ENCODE measurements at places on chromosomes 12 and 14. TPM values are rescaled to one million over a fixed set of nuclear protein-coding genes. Genes with fewer than 3 reads are reported as not detected.

DNA sequence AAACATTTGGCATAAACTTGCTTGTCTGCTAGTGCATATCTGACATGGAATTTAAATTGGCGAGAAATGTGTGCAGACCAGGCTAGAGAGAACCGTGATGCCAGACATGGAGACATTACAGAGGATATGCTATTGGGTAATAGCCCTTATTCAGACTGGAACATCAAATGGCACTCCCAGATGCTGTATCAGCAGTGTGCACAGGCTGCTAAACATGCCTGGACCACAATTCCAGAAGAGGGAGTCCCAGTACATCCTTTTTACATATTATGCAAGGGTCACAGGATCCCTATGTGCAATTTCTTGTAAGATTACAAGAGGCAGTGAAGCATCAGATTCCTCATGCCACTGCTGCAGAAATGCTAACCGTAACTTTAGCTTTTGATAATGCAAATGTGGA is 354.5 kb upstream of the FOXG1 start:
- DNase-seq = no peak
- H3K36me3 ChIP-seq = no peaks in the 10 kb centered on the region
- H3K4me3 ChIP-seq = no peak overlapping the region
- no peaks in the 10 kb centered on the region for H3K4me1 ChIP-seq
- no peak overlapping the region for H3K27ac ChIP-seq

GRCh38 chr12:22333713-22334409 is 646 bp downstream of the ST8SIA1 start:
- no peaks in the 10 kb centered on the region for H3K36me3 ChIP-seq
- H3K4me3 ChIP-seq = peak overlapping the region; percentile 59
- no peak for DNase-seq
- H3K27ac ChIP-seq = no peak overlapping the region
- H3K4me1 ChIP-seq = no peaks in the 10 kb centered on the region

DNA sequence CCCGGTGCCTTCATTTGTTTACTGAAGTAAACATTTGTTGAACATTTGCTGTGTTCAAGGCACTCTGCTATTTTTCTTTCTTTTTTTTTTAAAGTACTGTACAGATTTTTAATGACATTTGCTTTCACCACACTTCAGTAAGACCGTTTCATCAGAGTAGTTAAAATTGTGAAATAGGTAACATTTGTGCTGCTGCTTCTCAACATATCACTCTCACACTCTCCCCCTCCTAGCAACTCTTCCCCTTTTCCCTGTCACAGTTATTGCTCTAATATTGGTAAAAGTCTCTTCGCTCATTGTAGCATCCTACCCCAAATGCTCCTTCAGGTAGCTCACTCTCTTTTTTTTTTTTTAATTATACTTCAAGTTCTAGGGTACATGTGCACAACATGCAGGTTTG is 49.6 kb downstream of the SRGAP1 start:
- no peak for DNase-seq
- H3K27me3 ChIP-seq = no peaks in the 10 kb centered on the region
- H3K4me1 ChIP-seq = no peaks in the 10 kb centered on the region
- no peak overlapping the region for H3K27ac ChIP-seq

DNA sequence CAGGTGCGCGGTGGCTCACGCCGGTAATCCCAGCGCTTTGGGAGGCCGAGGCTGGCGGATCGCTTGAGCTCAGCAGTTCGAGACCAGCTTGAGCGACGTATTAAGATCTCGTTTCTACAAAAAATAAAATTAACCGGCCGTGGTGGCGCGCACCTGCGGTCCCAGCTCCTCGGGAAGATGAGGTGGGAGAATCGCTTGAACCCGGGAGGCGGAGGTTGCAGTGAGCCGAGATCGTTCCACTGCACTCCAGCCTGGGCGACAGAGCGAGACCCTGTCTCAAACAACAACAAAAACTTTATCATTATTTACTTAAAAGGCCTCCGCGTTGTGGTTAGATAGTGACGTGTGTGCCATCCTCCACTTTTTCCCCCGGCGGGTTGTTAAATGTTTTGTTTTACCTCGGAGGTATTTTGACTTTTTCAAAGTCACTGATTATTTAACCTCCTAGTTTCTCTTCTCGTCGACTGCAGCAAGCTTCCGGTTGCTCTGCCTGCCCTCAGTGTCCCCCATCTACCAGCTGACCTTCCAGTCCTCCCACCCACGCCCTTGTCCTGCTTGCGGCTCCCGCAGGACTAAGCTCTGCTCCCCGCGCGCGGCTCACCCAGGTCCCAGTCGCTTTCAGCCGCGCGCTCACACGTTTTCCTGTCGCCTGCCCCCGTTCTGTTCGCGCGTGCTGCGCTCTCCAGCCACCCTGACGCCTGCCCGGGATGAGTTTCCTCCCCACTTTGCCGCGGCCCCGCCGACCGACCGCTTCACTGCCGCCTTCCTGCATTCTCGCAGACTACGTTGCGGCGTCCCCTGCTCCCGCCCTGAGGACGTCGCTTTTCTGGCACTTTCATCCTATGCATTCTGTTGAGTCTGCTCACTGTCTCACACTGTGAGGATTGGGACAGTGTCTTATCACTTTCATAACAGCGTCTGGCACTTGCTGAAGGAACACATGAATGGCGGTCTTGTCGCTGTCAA is 1.2 kb upstream of the SCAF11 start:
- peak overlapping the region; percentile 93 for H3K27ac ChIP-seq
- DNase-seq = peak; percentile 89
- H3K36me3 ChIP-seq = no peaks in the 10 kb centered on the region
- H3K4me3 ChIP-seq = peak overlapping the region; percentile 66

The CACNA1C gene
- total RNA-seq = 102 TPM

GRCh38 chr12:66724616-66725015 is 45.7 kb upstream of the GRIP1 start:
- H3K27me3 ChIP-seq = no peaks in the 10 kb centered on the region
- H3K4me3 ChIP-seq = no peak overlapping the region
- H3K36me3 ChIP-seq = no peaks in the 10 kb centered on the region
- H3K4me1 ChIP-seq = no peaks in the 10 kb centered on the region
- DNase-seq = no peak

The MMP19 gene
- total RNA-seq = 37.5 TPM

- H3K4me1 ChIP-seq = no peaks in the 10 kb centered on the region
- no peaks in the 10 kb centered on the region for H3K27me3 ChIP-seq
- no peak for DNase-seq
- H3K36me3 ChIP-seq = no peaks in the 10 kb centered on the region
- H3K27ac ChIP-seq = no peak overlapping the region
- H3K4me3 ChIP-seq = no peak overlapping the region
Observed at GRCh38 chr14:98174041-98174440, 1098.0 kb downstream of the BCL11B start.

The SNRNP35 gene
- total RNA-seq = 5.9 TPM

DNA sequence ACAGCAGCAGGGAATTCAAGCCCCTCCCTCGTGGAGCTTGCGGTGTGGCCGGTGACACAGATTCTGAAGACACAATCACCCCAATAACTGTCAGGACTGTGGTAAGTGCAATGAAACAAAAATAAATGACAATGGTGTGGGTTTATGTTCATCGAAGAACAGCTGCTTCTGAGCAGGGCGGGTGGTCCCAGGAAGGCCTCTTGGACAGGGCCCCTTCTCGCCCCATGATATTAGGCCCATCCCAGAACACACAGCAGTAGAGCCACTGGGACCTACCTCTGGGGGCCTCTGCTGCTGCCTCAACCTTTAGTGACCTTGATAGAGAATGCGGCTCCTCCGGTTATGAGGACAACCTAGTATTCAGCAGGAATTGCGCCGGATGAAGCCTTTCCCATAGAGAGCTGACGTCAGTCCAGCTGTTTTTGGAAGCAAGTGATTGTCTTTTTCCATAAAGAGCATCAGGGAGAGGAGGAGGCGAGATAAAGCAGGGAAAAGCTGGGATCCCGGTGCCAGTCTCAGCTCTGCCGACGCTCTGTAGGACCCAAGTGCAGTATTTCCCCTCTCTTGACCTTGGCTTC is 84.1 kb upstream of the BCL11B start:
- DNase-seq = no peak
- H3K36me3 ChIP-seq = no peaks in the 10 kb centered on the region
- H3K4me3 ChIP-seq = no peak overlapping the region
- no peaks in the 10 kb centered on the region for H3K27me3 ChIP-seq
- H3K4me1 ChIP-seq = no peaks in the 10 kb centered on the region

DNA sequence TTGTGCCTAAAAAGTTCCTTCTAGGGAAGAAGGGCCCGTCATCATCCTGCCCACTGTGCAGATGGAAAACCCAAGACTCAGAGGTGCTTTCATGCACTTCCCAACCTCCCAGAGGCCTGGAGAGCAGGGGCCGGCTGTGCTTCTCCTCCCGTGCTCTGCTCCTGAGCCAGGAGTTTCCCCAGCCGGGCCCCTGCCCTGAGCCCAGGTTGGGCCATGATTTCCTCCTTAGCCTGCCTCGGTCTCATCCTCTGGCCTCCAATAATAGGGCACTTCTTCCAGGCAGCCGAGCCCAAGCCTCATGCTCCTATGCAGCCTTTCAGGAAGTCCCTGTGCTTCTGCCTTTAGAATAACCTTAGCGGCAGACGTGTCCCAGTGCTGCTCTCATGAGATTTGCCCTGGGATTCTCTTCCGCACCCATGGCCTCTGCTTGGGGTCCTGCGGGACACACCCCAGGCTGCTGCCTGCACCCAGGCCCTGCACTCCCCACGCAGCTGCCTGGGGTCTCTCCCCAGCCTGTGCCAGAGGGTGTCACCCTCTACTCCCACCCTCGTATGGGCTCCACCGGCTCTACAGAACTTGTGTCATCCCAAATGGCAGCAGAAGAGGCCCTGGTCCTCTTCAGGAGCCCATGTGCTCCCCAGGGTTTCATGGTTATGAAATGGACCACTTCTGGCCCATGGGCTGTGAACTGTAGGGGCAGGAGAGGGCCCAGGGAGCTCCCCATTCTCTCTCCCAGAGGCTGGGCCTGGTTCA is 359.3 kb downstream of the ADGRD1 start:
- H3K27me3 ChIP-seq = no peaks in the 10 kb centered on the region
- no peaks in the 10 kb centered on the region for H3K4me1 ChIP-seq
- no peak overlapping the region for H3K4me3 ChIP-seq
- H3K36me3 ChIP-seq = no peaks in the 10 kb centered on the region

GRCh38 chr12:106135075-106135474 is 3.7 kb downstream of the NUAK1 start:
- H3K4me3 ChIP-seq = peak overlapping the region; percentile 15
- H3K4me1 ChIP-seq = peaks cover 44% of the 10 kb centered on the region
- no peak for DNase-seq
- peak overlapping the region; percentile 99 for H3K27ac ChIP-seq
- no peaks in the 10 kb centered on the region for H3K27me3 ChIP-seq

GRCh38 chr14:88463318-88463717 is 77.9 kb downstream of the SPATA7 start:
- no peak overlapping the region for H3K27ac ChIP-seq
- H3K4me3 ChIP-seq = no peak overlapping the region
- H3K36me3 ChIP-seq = peaks cover 24% of the 10 kb centered on the region
- H3K27me3 ChIP-seq = no peaks in the 10 kb centered on the region

- H3K4me1 ChIP-seq = peaks cover 18% of the 10 kb centered on the region
- no peak overlapping the region for H3K27ac ChIP-seq
- no peak overlapping the region for H3K4me3 ChIP-seq
- no peaks in the 10 kb centered on the region for H3K27me3 ChIP-seq
- DNase-seq = no peak
Observed at GRCh38 chr12:26212396-26212795, 17.0 kb downstream of the SSPN start.

The LMO3 gene
- total RNA-seq = 20.2 TPM

- no peak for DNase-seq
- H3K36me3 ChIP-seq = no peaks in the 10 kb centered on the region
- H3K4me3 ChIP-seq = no peak overlapping the region
- H3K27me3 ChIP-seq = no peaks in the 10 kb centered on the region
- H3K4me1 ChIP-seq = peaks cover 3% of the 10 kb centered on the region
- no peak overlapping the region for H3K27ac ChIP-seq
Observed at GRCh38 chr14:22884738-22885523, 1.9 kb downstream of the REM2 start.

- H3K27me3 ChIP-seq = no peaks in the 10 kb centered on the region
- no peak for DNase-seq
- H3K27ac ChIP-seq = no peak overlapping the region
Observed at GRCh38 chr14:96217376-96217913, 12.8 kb downstream of the BDKRB2 start.

- no peak overlapping the region for H3K27ac ChIP-seq
- H3K36me3 ChIP-seq = peaks cover 6% of the 10 kb centered on the region
- H3K4me3 ChIP-seq = no peak overlapping the region
- no peak for DNase-seq
- H3K4me1 ChIP-seq = peaks cover 5% of the 10 kb centered on the region
Observed at GRCh38 chr12:57623385-57623784, 9.6 kb downstream of the B4GALNT1 start.

DNA sequence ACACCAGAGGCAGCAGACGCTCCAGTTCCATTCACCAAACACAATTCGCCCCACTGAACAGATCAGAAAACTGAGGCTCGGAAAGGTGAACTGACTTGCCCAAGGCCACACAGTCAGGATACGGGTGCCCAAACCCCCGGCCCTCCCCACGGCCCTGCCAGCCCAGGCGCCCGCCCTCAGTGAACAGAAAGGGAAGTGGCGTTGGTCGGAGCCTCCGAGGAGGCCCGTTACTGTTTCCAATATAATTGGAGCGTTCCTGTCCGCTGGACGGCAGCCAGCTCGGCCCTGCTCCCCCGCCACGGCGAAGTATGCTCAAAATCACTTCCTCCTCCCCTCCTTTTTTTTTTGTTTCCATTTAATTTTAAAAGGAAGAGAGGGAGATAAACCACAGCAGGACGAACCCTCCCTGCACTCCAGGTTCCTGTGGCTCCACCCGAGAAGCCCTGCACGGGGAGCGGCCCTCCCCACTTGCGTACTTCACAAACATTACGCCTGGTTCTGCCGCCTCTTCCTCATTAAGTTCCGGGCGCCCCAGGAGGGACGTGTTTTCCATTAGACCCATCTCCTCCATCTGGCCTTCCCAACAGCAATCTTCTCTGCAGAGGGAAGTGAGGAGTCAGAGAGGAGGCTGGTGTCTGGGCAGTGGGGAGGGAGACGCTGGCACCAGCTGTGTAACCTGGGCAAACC is 61.1 kb downstream of the NCOR2 start:
- DNase-seq = no peak
- peak overlapping the region; percentile 59 for H3K27ac ChIP-seq
- no peaks in the 10 kb centered on the region for H3K36me3 ChIP-seq
- H3K4me3 ChIP-seq = no peak overlapping the region
- H3K4me1 ChIP-seq = peaks cover 39% of the 10 kb centered on the region

GRCh38 chr14:95619785-95620417 is 66.3 kb upstream of the TCL1B start:
- no peaks in the 10 kb centered on the region for H3K36me3 ChIP-seq
- H3K4me3 ChIP-seq = no peak overlapping the region
- no peaks in the 10 kb centered on the region for H3K27me3 ChIP-seq
- no peak for DNase-seq
- no peaks in the 10 kb centered on the region for H3K4me1 ChIP-seq
- H3K27ac ChIP-seq = no peak overlapping the region

DNA sequence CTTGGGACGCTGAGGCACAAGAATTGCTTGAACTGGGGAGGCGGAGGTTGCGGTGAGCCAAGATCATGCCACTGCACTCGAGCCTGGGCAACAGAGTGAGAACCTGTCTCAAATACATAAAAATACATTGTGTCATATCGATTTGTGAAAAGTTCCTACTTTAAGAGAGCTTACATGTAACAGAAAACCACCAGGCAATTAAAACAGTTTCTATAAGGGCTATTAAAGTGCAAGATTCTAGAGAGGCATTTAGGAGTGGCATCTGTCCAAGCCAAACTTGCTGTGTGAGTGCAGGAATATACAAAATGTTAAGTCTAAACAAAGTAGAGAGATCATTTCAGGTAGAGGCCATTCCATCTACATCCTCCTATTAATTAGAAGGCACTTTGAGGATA is 1.7 kb upstream of the NEK9 start:
- no peak overlapping the region for H3K27ac ChIP-seq
- no peak overlapping the region for H3K4me3 ChIP-seq

Measured in ascending aorta (tissue), 2 donors.